ENCODE measurements at places on chromosomes 3 and 15.

DNA sequence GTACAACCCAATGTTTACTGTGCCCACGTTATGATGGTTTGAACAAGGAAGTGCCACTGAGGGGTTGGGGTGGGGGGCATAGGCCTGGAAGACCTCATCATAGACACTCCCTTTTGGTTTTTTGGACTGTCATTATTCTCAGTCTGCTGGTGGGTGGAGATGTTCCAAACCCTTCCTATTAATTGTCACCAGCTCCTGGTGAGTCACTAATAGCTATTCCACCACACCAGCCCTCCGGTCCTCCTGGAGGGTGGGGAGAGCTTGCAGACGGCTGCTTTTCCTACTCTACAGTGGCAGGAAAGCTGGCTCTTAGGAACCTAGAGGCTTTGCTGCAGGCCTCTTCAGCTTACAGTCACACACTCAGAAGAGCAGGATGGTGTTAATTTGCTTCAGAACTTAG, 9.0 kb upstream of the COPG1 start:
- DNase-seq: no peak

DNA sequence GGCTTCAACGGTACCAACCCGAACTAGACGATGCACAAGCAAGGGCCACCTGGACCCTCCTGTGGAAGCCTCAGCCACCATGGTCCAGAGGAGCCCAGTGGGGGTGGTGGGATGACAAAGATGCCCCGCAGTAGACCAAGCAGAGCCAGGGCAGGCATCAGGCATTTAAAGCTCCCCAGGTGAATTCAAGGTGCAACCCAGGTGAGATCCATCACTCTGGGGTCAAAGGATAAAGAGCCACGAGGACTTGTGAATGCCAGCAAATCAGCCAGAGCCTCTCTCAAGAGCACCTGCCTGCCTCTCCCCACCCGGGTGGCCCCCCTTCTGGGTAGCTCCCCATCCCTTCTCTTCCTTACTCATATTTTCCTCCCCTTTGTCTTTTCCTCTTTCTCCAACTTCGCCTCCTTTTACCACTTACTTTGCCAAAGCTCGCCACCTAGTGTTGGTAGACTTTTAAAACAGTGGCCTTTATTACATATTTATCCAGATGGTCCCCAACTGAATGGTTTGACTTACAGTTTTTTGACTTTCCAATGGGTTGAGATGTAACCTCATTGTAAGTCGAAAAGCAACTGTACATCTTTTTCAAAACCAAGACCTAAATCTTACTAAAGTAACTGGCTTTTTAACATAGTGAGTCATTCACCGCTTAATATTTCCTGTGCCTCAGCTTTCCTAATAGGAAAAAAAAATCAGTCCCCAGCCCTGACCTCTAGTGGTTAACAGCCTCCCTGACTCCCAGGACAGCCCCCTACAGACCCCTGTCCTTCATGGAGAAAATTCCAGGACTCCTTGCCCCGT, 18.8 kb downstream of the PLA2G4F start:
- DNase-seq: no peak

GRCh38 chr15:90749754-90750153, 32.6 kb downstream of the BLM start:
- DNase-seq: no peak

DNA sequence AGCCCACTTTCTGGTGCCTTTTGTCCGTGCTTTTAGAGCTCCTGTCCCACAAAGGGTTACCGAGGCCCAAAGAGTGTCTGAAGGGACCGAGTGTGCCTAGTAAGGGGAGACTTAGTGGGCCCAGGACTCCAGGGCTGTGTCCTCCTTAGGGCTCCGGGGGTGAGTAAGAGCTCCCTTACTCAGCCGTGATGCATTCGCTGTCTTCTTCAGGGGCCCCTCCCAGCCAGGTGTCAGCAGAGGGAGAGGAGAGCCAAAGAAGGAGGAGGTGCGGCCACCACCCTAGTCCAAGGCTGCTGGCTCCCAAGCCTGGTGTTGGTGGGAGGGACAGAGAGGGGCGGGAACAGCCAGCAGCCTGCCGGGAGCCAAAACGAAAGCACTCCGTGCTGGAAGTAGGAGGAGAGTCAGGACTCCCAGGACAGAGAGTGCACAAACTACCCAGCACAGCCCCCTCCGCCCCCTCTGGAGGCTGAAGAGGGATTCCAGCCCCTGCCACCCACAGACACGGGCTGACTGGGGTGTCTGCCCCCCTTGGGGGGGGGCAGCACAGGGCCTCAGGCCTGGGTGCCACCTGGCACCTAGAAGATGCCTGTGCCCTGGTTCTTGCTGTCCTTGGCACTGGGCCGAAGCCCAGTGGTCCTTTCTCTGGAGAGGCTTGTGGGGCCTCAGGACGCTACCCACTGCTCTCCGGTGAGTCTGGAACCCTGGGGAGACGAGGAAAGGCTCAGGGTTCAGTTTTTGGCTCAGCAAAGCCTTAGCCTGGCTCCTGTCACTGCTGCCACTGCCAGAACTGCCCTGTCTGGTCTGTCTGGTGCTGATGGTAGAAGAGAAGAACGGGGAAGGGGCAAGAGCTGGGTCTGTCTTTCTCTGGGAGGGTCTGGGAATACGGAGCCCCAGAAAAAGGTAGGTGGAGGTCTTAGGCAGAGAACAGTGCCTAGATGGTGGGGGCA, at the start of gene IL17RC:
TSS of gene IL17RC (plus strand) at position 365 of the 947 bp plus-strand sequence. CDS start at position 583, 218 bp downstream.
- peak; percentile 56 for DNase-seq

DNA sequence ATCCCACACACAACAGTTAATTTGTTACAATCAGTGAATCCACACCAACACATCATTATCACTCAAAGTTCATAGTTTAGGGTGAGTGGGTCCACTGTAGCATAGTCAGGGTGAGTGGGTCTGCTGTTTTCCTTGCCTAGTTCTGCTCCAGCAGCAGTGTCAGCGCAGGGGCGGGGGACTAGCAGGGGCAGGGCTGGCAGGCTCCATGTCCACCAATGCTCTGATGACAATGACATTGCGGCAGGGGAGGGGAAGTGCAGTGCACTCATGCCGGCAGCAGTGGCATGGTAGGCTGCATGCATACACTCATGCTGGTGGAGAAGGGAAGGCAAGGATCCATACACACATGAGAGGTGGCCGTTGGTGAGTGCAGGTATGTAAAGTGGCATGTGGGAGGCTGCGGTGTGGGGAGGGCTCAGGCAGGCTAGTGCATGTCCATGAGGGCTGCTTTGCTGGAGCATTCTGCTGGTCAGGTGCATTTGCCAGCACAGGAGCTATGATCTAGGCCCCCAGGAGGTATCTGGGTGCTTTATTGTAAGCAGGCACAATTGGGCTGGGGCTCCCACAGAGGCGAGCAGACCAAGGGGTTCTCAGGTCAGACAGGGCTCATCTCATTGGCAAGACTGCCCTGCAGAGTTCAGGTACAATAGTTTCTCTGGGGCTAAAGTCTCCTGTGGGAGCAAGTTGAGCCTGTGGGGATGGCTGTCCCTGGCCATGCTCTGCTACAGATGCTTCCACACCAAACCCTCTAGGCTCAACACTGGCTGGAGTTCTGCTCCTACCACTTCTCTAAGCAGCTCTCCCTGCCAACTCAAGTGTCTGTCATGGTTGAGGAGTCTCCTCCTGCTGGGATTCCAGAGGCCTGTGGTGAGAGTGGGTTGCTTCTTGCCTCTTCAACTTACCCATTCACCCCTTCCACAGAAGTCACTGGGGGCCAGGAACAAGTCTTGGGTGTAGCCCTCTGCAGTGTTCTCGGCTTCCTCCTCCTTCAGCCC, 81.3 kb downstream of the KCNAB1 start:
- DNase-seq: no peak

DNA sequence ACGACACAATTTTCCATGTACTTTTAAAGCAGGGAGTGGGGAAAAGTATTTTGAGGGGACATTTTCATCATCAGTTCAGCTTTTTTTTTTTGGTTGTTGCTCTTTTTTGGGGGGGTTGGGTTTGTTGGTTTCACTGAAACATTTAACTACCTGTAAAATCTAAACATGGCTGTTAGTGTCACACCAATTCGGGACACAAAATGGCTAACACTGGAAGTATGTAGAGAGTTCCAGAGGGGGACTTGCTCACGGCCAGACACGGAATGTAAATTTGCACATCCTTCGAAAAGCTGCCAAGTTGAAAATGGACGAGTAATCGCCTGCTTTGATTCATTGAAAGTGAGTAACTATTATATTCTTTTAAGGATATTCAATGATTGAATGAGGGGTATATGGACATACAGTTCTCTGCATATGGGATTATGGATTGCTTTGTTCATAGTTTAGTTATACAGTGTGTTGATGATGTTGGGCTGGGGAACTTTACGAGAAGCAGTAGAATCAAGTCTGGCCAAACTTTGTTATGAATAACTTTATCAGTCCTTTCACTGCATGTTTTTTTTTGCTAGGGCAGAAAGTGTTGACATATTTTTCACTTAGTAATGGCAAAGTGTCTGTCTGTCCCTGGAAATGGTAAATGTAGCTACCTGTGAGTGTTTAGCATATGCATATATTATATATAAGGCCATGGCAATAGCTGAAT, 31.5 kb downstream of the MBNL1 start:
- no peak for DNase-seq

DNA sequence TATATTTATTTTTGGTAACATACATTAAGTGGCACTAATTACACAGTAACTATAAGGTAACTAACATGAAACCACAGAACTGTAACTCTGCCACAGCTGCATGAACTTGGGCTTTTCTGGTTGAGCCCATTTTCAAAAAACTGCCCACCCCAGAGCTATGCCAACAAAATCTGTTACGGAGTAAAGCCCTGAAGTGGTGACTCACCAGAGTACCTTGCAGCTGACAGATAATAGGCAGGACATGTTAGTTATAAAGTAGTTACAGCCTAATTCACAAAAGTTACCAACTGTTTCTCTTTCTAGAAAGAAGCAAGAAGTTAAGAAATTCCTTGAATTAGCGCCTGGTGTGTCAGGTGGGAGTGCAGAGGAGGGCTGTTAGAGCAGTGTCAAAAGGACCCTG, 1.5 kb upstream of the GPX1 start:
- DNase-seq: no peak

- DNase-seq: no peak
Observed at GRCh38 chr15:80615783-80616391, 79.2 kb upstream of the ABHD17C start.

Data from brain pericyte (primary cell).